ENCODE measurements at places on chromosomes 7 and 10. TPM values are rescaled to one million over a fixed set of nuclear protein-coding genes. Genes with fewer than 3 reads are reported as not detected.
A peak's percentile ranks its signal among the peaks of the same experiment; 100 is the strongest.

The HMX3 gene
- total RNA-seq = not detected

The PKD1L1 gene
- 0.49 TPM for total RNA-seq

The PDZD7 gene
- 1.5 TPM for total RNA-seq

The LIPF gene
- not detected for total RNA-seq

The NUTM2E gene
- not detected for total RNA-seq

The ACTR3C gene
- total RNA-seq = 24.1 TPM

The MOGAT3 gene
- total RNA-seq = not detected

The AS3MT gene
- total RNA-seq = 3.2 TPM

DNA sequence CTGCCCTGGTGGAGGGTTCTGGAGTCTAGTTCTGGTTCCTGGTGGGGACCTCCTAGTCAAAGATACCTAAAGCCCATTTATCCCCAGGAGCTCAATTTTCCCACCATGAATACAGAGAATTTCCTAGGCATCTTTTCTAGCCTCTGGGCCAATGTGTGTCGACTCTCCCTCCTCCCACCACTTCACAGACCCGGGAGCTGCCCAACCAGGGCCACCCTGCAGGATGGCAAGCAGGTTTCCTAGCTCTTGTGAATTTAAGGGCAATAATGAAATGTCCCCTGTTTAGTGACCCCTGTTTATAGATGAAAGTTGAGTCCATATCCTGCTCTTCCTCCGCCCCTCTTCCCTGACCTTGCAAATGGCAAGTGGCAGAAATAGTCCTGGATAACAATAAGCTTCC is 9.4 kb downstream of the DLX5 start:
- no peak overlapping the region for H3K27ac ChIP-seq
- H3K4me3 ChIP-seq = no peak overlapping the region
- peaks cover 11% of the 10 kb centered on the region for H3K27me3 ChIP-seq
- peaks cover 16% of the 10 kb centered on the region for H3K4me1 ChIP-seq
- no peaks in the 10 kb centered on the region for H3K36me3 ChIP-seq
- no peak for DNase-seq

- no peak for DNase-seq
- H3K27ac ChIP-seq = no peak overlapping the region
- H3K4me3 ChIP-seq = no peak overlapping the region
- H3K4me1 ChIP-seq = no peaks in the 10 kb centered on the region
- H3K27me3 ChIP-seq = no peaks in the 10 kb centered on the region
- no peaks in the 10 kb centered on the region for H3K36me3 ChIP-seq
Measured at GRCh38 chr7:30787486-30787885, 16.3 kb downstream of the MINDY4 start.

DNA sequence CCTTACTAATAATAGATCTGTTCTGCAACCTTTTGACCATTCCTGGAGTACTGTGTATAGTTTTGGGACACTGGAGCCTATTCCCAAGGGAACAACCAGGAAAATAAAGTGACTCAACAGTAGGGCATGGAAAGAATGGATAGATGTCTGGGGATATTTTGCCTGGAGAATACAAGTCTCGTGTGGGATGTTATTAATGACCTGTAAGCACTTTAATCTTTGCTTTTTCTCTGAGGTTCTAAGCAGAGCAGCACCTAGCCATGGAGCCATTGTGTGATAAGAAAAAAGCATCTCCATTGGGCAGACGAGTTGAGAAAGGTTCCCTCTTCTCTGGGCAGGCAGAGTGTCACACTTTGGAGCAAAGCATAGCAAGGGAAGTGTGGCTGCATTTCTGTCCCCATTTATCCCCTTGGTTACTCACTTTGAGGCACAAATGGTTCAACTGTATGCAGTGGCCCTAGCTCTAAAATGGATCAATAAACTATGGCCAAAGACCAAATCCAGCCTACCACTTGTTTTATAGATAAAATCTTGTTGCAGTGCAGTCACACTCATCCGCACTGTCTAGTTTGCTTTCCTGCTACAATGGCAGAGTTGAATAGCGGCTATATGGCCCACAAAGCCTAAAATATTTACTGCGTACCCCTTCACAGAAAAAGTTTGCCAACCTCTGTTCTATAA is 21.0 kb upstream of the CCDC71L start:
- DNase-seq = no peak
- no peaks in the 10 kb centered on the region for H3K4me1 ChIP-seq
- no peaks in the 10 kb centered on the region for H3K27me3 ChIP-seq

GRCh38 chr7:30977896-30978564 is 14.3 kb downstream of the GHRHR start:
- DNase-seq = peak; percentile 74
- H3K27me3 ChIP-seq = no peaks in the 10 kb centered on the region
- no peaks in the 10 kb centered on the region for H3K36me3 ChIP-seq
- H3K4me3 ChIP-seq = no peak overlapping the region
- no peak overlapping the region for H3K27ac ChIP-seq
- no peaks in the 10 kb centered on the region for H3K4me1 ChIP-seq

DNA sequence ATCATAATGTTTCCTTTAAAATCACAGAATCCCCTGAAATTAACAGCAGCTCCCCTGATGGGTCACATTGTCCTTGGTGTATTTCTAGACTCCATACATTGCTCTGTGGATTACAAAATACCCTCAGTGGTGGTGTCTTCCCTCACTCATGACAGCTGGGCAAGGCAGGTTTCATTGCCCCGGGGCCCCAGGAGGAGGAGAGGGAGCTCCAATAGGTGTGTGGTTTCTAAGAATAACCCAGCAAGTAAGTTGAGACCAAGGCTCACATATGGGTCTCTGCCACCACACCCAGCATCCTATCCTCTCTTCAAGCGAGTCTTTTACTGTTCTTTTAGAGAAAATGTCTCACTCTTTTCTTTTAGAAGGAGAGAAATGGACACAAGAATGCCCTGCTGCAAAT is 63.6 kb downstream of the PKD1L1 start:
- no peak overlapping the region for H3K4me3 ChIP-seq
- H3K27ac ChIP-seq = no peak overlapping the region
- H3K27me3 ChIP-seq = no peaks in the 10 kb centered on the region

DNA sequence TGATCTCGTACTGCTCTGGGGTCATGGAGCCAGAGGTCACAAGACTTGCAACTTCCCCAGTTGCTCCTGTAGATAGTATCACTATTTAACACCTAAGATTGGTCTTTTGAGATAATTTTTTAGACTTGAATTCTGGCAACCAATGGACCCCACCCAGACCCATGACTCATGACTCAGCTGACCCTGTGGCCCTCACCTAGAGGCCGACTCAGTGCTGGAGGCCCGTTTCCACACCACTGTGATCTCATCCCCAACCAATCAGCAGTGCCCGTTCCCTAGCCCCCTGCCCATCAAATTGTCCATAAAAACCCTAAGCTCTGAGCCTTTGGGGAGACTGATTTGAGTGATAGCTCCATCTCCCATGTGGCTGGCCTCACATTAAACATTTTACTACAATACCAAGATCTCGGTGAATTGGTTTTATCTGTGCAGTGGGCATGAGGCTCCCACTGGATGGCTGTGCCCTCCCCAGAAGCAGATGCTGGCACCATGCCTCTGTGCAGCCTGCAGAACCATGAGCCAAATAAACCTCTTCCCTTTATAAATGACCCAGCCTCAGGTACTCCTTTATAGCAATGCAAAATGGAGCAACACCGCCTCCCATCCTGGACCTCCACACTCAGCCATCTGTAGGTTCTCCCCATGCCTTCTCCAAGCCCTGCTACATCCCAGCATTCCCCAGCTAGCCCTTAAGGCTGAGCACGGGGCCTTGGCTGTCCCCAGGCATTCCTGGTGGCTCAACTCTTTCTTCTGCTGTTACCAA is 98.8 kb downstream of the PRKAG2 start:
- H3K27me3 ChIP-seq = no peaks in the 10 kb centered on the region
- H3K36me3 ChIP-seq = no peaks in the 10 kb centered on the region
- no peak for DNase-seq
- H3K4me1 ChIP-seq = peaks cover 7% of the 10 kb centered on the region
- H3K4me3 ChIP-seq = no peak overlapping the region
- no peak overlapping the region for H3K27ac ChIP-seq

- no peak for DNase-seq
- no peak overlapping the region for H3K4me3 ChIP-seq
- peaks cover 62% of the 10 kb centered on the region for H3K36me3 ChIP-seq
- H3K4me1 ChIP-seq = peaks cover 12% of the 10 kb centered on the region
Measured at GRCh38 chr7:5348134-5349004, 65.6 kb downstream of the SLC29A4 start.

- H3K4me1 ChIP-seq = no peaks in the 10 kb centered on the region
- no peaks in the 10 kb centered on the region for H3K27me3 ChIP-seq
- no peak for DNase-seq
- no peak overlapping the region for H3K4me3 ChIP-seq
Measured at GRCh38 chr10:19169684-19170083, 121.1 kb downstream of the MALRD1 start.
